Bladder microvascular endothelial cell (primary cell): ENCODE measurements at places on chromosomes 2 and 18. TPM values are rescaled to one million over a fixed set of nuclear protein-coding genes. Genes with fewer than 3 reads are reported as not detected.

VSNL1 gene
- not detected in 2 replicates for total RNA-seq

ACADL gene
- not detected in 2 replicates for total RNA-seq

C18orf54 gene
- 7.3 and 18.3 TPM in 2 replicates for total RNA-seq

FBXO41 gene
- total RNA-seq: 0.16 and 0.19 TPM in 2 replicates

MAB21L4 gene
- not detected in 2 replicates for total RNA-seq

CD207 gene
- total RNA-seq: 0.16 TPM in 1 of 2 replicates, not detected in the other

MAPK4 gene
- not detected in 2 replicates for total RNA-seq

POTEC gene
- total RNA-seq: not detected in 2 replicates
